ENCODE measurements at places on chromosomes 4 and X.

DNA sequence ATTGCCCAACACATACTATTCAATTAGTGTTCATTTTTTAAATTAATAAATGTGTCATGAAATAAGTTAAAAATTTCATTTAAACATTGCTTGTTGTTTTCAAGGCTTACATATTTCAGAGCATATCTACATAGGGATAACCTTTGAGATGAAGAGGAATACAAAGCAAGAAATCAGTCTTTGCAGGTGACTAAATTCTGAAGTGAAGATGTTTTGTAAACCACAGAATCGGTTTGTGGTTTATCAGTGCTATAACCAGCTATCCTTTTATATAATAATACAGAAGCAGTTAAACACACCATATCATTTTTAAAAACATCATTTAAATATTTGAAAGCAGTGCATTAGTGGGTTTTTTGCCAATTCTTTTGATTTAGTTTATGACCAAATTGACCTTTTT lies 26.9 kb downstream of the FAM241A start:
- DNase-seq, result no peak

GRCh38 chrX:153709726-153710674 lies 14.2 kb downstream of the BCAP31 start:
- no peak for DNase-seq

DNA sequence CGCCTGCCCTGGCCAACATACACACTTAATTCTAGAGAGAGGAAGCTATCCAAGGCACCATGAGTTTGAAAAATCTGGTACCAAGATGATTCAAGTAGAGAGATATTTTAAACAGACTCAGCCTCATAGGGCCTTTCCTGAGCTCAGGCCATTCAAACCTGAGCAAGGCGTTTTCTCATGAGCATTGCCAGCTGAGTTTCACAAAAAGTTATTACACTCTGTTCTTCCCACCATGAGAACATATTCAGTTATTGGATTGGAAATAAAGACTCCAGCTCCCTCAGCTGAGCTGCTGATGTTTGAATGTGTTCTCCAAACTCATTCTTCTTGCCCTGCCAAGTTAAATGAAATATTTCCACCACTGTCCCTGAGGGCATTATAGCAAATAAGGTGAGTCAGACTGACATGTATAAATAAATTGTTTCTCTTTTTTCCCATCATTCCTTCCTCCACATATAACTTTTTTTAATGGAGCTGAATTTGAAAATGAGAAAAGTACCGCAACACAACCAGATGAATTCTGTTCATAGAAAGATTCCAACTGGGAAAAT lies 429.6 kb downstream of the RAB28 start:
- no peak for DNase-seq

DNA sequence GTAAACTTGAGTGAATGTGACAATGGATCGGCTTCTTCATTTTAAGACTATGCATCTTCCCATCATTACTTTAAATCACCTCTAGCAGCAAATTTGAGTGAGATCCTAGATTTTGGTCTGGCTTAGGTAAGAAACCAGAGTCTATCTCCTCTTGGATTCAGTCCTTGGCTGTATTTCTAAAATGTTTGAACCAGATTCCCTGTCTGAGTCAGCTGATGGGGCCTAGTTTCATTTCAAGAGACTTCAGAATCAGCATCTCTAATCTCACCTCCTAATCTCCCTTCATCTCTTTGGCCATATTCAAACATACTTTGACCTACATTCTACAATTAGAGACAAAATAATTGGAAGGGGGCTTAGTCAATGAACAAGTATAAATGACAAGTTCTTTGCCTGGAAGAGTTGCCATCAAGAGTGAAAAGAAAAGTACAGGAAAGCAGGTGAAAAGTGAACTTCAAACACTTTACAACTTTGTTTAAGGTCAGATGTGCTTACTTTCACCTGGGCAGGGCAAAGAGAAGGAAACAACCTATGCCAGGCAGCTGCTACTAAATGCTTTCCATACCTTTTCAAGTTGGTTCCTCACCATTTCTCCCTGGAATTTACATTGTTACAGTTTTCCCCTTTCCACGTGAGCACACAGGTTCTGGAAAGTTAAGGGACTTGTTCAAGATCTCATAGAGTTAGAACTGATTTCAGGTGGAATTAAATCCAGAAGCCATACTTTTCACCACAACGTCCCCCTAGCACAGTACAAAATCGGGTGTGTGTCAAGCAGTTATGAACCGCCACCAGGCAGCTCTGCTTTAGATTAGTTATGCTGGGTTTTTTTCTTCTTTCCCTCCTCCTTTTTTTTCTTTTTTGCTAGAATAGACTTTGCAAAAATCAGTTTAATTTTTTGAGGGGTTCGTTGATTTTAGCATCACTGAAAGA lies 30.7 kb upstream of the PITX2 start:
- DNase-seq, result no peak

- DNase-seq, result no peak
These were observed 36.7 kb upstream of the NEUROG2 start for GRCh38 chr4:112552668-112553067.

GRCh38 chr4:185902654-185903053 lies 90.7 kb upstream of the SORBS2 start:
- no peak for DNase-seq

DNA sequence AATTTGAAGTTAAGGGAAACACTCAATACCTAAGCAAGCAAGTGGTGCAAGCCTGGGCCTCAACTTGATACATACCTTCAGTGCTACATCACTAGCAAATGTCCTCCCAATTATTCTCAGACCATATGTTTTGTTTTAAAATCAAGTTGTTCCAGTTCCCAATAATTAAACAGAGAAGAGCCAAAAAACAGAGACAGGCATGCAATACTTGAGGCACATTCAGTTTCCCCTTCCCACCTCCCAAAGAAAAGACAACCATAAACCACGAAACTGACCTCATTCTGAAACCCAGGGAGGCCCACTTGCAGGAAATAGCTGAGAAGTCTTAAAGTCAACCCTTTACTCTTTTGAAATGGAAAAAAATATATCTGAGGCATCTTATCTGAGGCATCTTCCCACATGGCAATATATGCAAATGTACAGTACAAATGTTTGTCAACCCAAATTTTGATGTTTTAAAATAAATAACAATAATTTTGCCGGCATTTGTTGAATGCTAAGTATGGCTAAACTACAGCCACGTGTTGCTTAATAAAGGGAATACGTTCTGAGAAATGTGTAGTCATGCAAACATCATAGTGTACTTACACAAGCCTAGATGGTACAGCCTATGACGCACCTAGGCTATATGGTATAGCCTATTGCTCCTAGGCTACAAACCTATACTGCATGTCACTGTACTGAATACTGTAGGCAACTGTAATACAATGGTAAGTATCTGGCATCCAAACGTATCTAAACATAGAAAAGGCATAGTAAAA lies 147.5 kb downstream of the TSPAN5 start:
- DNase-seq, result peak; percentile 17

GRCh38 chr4:158856852-158857251 lies 88.0 kb downstream of the FNIP2 start:
- DNase-seq, result no peak

- DNase-seq, result no peak
These were observed 5.0 kb downstream of the ARHGAP4 start for GRCh38 chrX:153921070-153921469.

DNA sequence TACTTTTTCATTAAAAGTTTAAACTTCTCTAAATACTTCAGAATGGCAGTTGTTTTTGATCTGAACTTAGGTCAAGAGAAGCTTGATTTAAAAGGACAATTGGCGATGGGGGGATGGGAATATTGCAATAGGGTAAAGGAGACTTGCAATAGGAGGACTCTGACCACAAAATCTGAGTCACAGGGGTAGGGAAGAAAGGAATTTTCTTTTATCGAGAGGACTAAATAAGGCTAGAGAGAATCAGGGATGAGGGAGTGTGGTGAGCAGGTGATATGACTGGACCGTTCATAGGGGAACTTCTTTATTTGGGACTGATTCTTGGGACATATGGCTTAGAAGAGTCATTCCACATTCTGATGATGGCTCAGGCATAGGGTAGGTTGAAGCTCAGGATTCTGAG lies 1260.2 kb downstream of the ADGRL3 start:
- DNase-seq, result no peak

DNA sequence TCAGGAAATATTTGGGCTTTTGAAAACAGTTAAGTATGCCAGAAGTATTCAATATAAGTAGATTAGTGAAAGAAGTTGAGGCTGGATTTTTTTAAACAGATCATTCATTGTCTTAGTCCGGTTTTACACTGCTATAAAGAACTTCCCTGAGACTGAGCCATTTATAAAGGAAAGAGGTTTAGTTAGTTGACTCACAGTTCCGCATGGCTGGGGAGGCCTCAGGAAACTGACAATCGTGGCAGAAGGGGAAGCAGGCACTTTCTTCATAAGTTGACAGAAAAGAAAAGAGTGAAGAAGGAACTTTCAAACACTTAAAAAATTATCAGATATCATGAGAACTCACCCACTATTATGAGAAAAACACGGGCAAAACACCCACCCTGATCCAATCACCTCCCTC lies 31.1 kb upstream of the CYLC1 start:
- no peak for DNase-seq

- DNase-seq, result no peak
These were observed 36.7 kb downstream of the CLNK start for GRCh38 chr4:10647846-10648245.

- no peak for DNase-seq
These were observed 57.3 kb downstream of the SH3BGRL start for GRCh38 chrX:81259020-81259713.

DNA sequence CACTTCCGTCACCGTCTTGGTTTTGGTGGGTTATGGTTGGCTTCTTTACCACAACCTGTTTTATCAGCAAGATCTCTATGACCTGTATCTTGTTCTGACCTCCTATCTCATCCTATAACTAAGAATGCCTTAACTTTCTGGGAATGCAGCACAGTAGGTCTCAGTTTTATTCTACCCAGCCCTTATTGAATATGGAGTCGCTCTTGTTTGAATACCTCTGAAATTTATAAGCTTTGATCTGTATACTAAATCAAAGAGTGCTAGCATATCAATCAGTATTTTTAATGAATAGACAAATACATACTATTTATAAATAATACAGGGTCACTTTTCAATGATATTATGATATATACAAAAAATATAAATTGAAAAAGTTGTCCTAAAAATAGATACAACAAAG lies 690.0 kb downstream of the TRAM1L1 start:
- no peak for DNase-seq

- no peak for DNase-seq
These were observed 182.6 kb upstream of the PUDP start for GRCh38 chrX:7330556-7330955.

DNA sequence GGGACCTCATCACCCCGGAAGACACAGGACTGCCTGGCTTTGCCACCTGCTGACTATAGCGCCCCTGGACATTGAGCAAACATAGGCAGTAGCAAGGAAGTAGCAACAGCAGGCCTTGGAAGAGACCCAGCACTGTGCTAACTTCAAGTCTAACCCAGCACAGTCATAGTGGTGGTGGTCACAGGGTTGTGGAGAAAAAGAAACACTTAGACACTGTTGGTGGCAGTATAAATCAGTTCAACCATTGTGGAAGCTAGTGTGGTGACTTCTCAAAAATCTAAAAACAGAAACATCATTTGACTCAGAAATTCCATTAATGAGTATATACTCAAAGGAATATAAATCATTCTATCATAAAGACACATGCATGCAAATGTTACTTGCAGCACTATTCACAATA lies 874.0 kb upstream of the EPHA5 start:
- DNase-seq, result no peak

- no peak for DNase-seq
These were observed 374.3 kb downstream of the PCDH7 start for GRCh38 chr4:31094474-31094873.

GRCh38 chr4:184416913-184417734 lies 57.2 kb downstream of the IRF2 start:
- peak; percentile 31 for DNase-seq
